ENCODE measurements at places on chromosomes 2 and 18. TPM values are rescaled to one million over a fixed set of nuclear protein-coding genes. Genes with fewer than 3 reads are reported as not detected.
A peak's percentile ranks its signal among the peaks of the same experiment; 100 is the strongest.

DNA sequence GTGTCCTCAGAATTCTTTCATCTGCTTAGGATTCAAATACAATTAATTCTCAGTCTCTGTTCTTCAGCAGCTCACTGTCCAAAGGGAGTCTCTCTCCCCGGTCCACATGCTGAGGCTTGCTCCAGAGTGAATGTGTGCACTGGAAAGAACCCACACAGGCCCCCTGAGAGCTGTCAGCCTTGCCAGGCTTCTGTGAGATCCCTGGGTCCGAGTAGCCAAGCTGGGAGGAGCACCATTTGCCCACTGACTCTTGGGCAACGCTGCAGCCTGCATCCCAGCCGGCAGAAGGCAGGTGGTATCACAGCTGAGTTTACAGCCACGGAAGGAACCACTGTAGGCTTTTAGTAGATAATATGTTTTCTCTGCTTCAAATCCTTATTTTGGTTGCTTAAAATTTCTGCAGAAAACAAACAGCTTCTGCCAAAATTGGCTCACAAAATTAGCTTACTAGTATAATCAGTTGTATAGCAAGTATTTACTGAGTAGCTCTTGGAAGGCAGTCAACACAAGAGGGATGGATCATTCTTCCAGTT lies 21.4 kb upstream of the LTBP1 start:
- DNase-seq = no peak

DNA sequence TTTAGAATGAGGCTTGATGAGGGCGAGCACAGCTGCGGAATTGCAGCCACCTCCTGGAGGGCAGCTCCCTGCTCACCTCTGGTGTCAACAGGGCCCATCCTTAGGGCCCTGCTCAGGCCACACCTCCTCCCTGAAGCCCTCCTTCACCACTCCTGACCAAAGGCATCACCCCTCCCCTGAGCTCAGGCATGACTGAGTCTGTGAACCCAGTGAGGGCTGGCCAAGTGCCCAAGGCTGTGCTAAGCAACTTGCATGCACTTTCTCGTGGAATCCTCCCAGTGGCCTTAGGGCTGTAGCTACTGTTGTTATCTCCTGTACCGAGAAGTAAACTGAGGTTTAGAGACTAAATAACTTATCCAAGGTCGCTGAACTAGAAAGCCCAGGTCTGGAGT lies 101.7 kb downstream of the KLHL29 start:
- peak; percentile 26 for DNase-seq

- DNase-seq = no peak
Measured at GRCh38 chr2:113703386-113704299, 52.8 kb downstream of the SLC35F5 start.

GRCh38 chr2:235302263-235302662 lies 191.6 kb upstream of the AGAP1 start:
- DNase-seq = no peak

FHOD3 gene
- total RNA-seq = 43.1 TPM
